ENCODE measurements at places on chromosomes 16 and 17.

GRCh38 chr17:45319239-45319703, 2.5 kb upstream of the MAP3K14 start:
- no peak for DNase-seq

DNA sequence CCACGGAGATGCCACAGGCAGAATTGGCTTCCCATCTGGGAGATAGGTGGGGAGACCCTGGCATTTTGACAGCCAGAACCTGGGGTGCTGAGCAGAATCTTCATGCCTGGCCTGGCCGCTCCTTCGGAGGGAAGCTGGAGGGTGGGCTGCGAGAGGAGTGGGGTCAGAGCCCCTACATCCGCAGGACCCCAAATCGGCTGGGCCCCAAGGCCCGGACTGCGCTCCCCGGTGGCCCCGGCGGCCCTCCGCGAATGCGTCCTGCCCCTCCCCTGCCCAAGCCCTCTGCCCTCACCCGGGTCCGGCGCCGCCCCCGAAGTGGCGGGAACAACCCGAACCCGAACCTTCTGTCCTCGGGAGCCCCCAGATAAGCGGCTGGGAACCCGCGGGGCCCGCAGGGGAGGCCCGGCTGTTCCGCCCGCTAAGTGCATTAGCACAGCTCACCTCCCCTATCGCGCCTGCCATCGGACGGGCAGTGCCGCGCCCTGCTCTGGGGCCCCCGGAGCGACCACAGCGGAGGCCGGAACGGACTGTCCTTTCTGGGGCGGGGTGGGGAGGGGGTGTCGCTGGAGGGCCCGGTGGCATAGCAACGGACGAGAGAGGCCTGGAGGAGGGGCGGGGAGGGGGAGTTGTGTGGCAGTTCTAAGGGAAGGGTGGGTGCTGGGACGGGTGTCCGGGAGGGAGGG, 850 bp upstream of the PNMT start:
- DNase-seq = no peak

GRCh38 chr17:82865274-82865673, 25.5 kb upstream of the ZNF750 start:
- DNase-seq = no peak

DNA sequence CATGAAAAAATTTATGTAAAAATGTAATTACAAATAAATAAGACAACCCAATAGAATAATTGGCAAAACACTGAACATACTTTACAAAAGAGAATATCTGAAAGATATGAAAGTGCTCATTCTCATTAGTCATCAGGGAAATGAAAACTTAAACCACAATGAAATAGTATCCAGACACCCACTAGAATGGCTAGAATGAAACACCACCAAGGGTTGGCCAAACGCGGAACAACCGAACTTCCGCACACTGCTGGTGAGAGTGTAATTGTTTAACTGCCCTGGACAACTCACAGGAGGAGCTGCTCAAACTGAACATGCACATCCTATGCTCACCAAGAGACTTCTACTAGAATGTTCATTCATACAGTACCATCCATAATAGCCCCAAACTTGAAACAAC, 5.8 kb upstream of the ZDHHC7 start:
- peak; percentile 89 for DNase-seq

GRCh38 chr16:50835358-50836060, 93.6 kb downstream of the CYLD start:
- no peak for DNase-seq

- no peak for DNase-seq
Observed at GRCh38 chr16:78987666-78988065, 612.9 kb downstream of the MAF start.

DNA sequence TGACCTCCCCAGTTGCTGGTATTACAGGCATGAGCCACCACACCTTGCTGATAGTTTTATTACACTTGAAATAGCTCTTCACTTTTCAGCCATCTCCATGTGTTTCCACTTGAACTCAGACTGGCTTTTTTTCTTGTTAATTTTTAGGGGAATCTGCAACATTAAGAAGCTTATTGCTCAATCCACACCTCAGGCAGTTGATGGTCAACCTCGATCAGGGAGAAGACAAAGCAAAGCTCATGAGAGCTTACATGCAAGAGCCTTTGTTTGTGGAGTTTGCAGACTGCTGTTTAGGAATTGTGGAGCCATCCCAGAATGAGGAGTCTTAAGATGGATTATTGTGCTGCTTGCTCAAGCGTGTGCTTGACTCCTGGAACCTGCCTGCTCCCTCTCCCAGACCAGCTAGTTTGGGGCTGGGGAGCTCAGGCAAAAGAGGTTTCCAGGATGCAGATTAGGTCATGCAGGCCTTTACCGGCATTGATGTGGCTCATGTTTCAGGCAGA, 8.6 kb downstream of the ZNHIT3 start:
- DNase-seq = peak; percentile 15

DNA sequence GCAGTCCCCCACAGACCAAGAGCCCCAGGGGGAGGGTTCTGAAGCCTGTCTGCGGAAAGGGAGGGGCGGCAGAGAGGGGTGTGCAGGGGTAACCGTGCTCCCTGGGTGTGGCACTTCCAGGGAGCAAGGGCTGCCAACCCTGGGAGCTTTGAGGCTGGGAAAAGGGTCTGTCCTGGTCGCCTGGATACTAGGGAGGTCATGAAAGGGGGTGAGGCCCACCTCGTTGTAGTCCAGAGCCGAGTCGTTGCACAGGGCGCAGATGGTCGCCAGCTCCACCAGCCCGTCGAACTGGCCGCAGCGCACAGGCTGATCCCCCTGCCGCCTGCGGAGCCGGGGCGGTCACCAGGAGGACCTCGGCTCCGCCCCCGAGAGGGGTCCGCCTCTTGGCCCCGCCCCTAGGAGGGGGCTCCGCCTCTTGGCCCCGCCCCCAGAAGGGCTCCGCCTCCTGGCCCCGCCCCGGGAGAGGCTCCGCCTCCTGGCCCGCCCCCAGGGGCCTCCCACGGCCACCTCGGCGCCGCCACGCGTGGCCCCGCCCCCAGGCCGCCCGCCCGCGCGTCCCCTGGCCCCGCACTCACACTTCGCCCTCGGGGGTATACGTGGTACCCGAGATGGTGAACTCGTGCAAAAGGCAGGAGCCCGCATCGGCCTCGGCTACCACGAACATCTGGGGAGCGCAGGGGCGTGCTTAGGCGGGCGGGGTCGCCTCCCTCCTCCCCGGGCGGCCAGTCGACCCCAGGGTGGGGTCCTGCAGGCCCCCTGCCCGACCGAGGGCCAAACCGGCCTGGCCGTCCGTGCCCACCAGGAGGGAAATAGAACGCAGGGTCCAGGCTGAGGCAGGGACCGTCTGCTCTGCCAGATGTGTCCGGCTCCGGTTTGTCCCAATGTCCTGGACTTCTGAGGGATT, 19.5 kb downstream of the ATP2A3 start:
- no peak for DNase-seq

- no peak for DNase-seq
Observed at GRCh38 chr17:62693616-62694409, 66.3 kb downstream of the MRC2 start.

DNA sequence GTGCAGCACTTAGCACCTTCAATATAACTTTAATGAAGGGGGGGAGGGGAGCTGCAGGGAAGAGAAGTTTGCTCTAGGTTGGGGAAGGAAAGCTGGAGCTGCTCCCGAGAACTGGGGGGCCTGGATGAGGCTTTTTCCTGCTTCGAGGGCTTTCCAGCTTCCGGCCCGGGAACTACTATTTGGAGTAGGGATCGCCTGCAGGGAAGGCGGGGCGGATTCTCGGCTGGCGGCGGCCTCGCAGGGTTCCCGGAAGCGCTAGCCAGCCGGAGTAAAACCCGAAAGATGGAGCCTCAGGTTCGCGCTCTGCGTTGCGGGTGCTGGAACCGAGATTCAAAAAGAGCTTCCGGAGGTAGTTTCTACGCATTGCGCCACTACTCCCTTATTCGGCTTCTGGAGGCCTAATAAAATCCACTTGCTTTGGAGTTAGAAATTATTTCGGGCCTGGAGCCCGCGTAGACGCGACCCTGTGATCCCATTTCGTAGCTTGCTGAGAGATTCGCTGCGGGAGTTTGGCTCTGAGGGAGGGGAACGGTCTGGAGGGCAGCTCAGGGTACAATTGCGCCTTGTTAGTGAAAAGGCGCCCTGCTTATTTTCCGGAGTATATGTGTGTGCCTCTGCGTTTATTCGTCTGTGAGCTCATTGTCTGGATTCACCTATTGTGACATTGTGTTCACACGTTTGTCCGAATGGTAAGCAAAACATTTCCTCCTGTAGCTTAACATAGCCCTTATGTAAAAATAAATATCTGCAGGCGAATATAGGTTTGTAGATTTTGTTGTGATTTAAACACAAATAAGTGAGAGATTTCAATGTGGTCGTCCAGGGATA, 652 bp downstream of the PRAC2 start:
- DNase-seq = no peak

- no peak for DNase-seq
Observed at GRCh38 chr17:56699186-56699894, 105.8 kb downstream of the NOG start.

DNA sequence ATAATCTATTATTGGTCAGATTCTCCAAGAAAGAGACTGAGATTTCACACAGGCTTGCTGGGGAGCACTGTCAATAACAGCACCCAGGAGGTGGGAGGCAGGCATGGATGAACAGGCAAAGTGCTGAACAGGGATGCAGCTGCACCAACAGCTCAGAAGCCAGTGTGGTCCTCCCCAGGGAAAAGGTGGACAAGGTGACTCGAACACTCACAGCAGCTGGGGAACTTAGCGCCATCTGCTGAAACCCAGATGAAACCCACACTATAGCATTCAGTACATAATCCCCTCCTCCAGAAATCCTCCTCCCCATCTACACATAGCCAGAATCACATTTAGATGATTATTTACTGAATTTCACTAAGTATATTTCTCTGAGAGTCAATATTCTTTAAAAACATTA, 255.2 kb upstream of the WSB1 start:
- no peak for DNase-seq

DNA sequence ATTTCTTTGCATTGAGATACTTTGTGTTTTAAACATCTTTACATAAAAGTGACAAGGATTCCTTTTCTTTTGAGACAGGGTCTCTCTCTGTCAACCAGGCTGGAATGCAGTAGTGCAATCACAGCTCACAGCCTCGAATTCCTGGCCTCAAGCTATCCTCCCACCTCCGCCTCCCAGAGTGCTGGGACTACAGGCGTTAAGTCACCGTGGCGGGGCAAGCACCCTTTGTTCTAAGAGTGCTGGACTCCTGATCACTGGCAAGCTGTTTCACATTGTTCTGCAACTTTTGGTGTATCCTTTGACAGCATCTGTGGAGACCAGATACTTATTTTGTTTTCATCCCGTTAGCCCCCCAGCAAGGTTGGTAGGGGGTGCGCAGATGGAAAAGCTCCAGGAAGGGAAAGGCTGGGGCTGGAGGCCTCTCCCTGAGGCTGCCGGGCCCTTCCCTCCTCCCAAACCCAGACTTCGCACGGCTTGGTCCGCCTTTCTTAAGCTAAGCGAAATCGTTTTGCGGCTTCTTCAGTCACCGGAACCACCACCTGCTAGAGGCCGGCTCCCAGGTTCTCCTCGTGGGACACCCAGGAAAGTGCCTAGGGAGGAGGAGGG, 1.1 kb downstream of the ST6GALNAC2 start:
- no peak for DNase-seq

DNA sequence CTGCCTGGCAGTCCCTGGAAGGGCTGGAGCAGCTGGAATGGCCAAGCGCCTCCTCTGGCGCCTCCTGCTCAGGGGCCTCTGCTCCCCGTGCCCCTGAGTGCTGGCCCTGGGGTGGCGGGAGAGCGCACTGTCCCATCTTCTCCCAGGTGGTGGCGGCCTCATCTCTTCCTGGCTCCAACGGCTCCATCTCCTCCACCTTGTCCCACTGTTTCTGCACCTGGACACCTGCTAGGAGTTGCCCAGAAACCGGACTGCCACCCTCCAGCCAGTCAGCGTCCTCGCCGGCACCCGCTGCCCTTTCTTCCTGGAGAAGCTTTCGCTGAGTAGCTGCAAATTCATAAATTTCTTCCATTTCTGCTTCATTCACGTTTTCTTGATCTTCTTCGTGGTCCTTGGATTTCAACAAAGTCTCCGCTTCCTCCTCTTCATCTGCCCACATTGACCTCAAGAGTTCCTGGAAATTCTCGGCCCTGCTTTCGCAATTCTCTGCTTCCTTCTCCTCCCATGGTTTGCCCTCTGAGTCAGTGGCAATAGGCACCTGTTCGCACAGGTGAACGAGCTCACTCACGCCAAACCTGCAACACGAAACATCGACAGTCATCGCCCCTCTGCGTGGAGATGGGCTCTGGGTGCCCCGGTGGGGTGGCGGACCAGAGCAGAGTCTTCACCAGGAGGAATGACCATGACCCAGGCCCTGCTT, 13.7 kb upstream of the NLRC3 start:
- peak; percentile 46 for DNase-seq

Data from AML-193 (cell line).